ENCODE measurements at places on chromosomes 3 and 15. TPM values are rescaled to one million over a fixed set of nuclear protein-coding genes. Genes with fewer than 3 reads are reported as not detected.

DNA sequence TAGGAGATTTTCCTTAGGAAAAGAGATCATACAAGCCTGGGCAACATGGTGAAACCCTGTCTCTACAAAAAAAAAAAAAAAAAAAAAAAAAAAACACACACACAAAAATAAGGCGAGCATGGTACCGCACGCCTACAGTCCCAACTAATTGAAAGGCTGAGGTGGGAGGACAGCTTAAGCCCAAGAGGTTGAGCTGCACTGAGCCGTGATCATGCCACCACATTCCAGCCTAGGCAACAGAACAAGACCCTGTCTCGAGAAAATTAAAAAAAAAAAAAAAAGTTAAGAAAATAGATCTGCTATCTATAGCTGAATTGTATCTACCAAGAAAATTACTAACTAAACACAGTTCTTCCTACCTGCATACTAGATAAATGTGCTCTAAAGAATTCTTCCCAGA, 7.1 kb downstream of the MSL2 start:
- no peak for DNase-seq

- DNase-seq: no peak
These were observed 23.8 kb downstream of the C3orf20 start for GRCh38 chr3:14698601-14699244.

Gene DOCK3
- 0.80 TPM for total RNA-seq

Gene MBNL1
- total RNA-seq: 61.2 TPM

Gene OR5K2
- total RNA-seq: not detected

Gene AMT
- total RNA-seq: 0.14 TPM

GRCh38 chr3:184275961-184276910, at the start of gene ECE2:
TSS of gene ECE2 (plus strand) at chr3:184276022. CDS start at chr3:184276154, 132 bp downstream.
- DNase-seq: peak; percentile 45

Gene WNT7A
- total RNA-seq: not detected

Gene AMOTL2
- 190 TPM for total RNA-seq

Gene EPHA6
- total RNA-seq: not detected

DNA sequence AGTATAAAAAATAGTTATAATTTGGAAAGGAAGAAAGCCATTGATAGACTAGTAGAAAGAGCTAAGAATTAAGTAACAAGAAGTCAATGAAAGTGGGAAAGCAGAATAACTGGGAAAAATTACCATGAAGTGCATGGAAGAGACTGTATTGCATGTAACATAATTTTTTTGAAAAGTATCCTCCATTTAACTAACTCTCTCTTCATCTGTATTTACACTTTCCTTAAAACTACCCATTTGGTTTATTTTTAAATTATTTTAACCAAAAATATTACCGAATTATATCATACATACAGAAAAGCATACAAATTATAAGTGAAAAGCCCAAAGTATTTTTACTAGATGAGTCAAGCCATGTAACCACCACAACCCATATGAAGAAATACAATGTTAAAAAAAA, 1009.9 kb upstream of the SEMA6D start:
- no peak for DNase-seq

Gene C3orf22
- not detected for total RNA-seq

Gene ITGA11
- total RNA-seq: 11.6 TPM

GRCh38 chr15:79083154-79083553, 7.4 kb downstream of the RASGRF1 start:
- no peak for DNase-seq

Gene EIF1B
- 24.4 TPM for total RNA-seq

- DNase-seq: no peak
These were observed 87.0 kb downstream of the FILIP1L start for GRCh38 chr3:100027321-100027720.

Gene UBAP1L
- 0.24 TPM for total RNA-seq

DNA sequence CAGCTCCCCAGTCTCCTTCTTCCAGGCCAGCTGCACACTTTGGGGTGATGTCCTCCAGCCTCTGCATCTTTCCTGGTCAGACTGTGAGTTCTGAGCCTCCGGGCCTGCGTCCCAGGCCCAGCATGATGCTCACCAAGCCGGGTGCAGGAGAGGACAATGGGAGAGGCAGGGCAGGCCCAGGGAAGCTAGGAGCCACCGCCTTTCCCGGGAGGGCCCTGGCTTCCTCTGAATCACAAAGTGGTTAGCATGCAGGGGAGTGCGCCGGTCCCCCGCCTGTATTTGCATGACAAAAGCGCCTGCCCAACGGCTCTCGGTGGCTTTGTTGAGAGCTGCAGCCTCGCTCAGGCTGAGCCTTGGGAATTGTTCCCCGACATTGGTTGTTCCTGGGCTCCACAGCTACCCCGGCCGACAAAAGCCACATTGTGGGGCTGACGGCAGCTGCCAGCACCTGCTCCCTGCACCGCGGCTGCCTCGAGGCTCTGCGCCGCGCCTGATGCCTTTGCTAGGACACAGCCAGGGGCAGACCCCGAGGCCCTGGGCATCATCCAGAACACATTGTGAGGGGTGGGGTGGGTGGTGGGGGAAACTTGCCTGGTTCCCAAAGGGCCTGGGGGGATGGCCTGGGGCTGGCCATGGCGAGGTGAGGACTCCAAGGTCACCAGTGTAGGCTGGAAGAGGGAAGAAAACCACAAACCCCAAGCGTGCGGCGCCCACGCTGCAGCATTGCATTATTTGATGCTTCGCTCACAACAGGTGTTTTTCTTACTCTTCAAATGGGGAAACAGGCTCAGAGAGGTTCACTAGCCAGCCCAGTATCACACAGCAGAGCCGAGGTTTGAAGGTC, 20.0 kb upstream of the KLF13 start:
- peak; percentile 42 for DNase-seq

Gene CYP1A1
- total RNA-seq: not detected

Gene TUBGCP5
- 26.3 TPM for total RNA-seq

GRCh38 chr3:46484388-46484787, 13.4 kb upstream of the RTP3 start:
- DNase-seq: no peak

DNA sequence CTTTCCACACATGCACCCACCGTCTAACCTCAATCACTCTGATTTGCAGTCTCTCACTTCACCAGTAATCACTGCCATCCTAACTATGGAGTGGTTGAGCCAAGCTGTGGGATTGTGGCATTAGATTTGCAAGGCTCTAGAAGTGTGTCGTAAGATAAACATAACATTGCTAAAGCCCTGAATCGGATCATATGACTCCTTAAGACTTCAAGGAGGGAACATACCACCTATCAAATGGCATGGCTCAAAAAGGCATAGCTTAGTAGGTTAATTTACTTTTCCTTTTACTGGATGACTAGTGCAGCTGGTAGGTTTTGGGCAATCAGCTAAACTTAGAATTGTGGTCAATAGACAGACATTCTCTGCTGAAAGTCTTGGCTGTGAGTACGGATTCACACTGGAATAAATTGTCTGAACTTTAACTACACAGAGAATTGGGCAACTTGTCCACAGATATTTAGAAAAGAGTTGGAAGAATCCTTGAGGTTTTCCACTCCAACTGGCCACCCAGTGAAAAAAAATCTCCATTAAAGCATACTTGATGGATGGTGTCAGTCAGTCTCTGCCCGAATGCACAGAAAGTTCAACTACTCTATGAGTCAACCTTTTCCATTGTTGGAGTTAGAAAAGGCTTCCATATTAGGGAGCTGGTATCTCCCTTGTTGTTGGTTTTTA, 476.7 kb upstream of the CBLB start:
- no peak for DNase-seq

Gene STX19
- not detected for total RNA-seq

DNA sequence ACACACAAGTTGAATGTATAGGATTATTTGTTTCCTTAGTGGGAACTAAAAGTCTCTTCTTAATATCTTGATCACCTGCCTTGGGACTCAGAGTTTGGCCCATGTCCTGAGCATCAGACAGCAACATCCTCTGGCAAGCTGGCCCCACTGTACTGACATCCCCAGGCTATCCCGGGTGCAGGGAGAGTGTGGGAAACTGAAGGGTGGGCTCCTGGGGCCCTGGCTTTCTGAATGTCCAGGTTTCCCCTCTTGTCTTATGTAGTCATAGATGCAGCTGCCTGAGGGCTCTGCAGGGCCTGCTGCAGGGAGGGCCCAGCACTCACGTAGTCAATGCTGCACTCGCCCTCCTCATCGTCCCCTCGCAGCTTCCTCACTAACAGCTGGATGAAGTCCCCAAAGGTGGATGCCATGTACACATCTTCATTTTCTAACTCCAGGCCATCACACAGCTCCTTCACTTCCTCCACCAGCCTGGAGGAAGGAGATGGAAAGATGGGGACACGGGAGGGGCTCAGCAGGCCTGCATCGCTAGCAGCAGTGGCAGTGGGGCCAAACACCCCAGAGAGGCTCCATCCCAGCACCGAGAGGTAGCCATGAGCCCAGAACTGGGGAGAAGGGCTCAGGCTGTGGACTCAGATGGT, 42.8 kb downstream of the ALDH1L1 start:
- no peak for DNase-seq

Gene GOLGA8Q
- not detected for total RNA-seq

Gene CDHR4
- total RNA-seq: not detected

- DNase-seq: no peak
These were observed 40.4 kb downstream of the BHLHE40 start for GRCh38 chr3:5019411-5020241.

DNA sequence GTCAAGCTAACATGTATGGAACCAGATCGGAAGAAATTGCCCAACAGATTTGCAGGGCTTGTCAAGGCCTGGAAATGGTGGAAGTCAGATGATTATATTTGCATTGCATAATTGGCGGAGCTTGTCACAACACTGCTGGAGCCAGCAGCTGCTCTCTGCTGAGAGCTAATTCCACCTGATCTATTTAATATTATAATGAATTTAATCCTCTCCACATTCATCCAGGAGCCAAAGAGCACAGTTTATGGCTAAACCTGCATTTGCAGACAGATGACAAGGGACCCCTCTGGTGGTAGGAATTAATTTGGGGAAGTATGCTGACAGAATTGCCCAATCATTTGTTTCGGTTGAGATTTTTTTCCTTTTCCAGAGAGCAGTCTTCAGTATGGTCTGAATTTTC, 730.2 kb downstream of the TUSC7 start:
- DNase-seq: no peak

DNA sequence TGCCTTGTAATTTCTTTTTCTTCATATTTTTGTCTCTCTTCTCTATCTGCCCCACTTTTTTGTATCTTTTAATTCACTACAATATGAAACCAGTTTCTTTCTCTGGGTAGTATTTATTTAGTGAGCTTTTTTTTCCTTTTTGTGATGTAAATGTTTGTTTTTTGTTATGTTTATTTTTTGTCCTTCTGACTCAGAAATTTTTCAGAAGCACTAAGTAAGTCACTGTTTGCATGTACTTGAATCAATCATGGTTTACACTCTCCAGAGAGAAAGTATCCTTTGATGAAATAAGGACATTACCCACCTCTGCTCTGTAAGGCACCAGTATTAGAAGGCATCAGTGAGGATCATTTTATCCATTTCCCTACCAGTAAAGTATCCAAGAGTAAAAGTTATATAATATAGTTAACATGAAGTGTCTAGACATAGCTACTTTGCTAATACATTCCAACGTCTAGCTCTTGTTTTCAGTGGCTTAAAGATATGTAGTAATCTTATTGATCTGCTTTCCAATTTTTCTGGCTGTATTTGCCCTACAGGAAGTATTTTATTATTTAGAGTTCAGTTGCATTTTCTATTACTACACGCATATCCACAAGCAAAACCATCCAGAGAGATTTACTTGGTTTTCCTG, 25.4 kb downstream of the FILIP1L start:
- no peak for DNase-seq

Gene AGBL1
- not detected for total RNA-seq

Gene ITIH1
- not detected for total RNA-seq

DNA sequence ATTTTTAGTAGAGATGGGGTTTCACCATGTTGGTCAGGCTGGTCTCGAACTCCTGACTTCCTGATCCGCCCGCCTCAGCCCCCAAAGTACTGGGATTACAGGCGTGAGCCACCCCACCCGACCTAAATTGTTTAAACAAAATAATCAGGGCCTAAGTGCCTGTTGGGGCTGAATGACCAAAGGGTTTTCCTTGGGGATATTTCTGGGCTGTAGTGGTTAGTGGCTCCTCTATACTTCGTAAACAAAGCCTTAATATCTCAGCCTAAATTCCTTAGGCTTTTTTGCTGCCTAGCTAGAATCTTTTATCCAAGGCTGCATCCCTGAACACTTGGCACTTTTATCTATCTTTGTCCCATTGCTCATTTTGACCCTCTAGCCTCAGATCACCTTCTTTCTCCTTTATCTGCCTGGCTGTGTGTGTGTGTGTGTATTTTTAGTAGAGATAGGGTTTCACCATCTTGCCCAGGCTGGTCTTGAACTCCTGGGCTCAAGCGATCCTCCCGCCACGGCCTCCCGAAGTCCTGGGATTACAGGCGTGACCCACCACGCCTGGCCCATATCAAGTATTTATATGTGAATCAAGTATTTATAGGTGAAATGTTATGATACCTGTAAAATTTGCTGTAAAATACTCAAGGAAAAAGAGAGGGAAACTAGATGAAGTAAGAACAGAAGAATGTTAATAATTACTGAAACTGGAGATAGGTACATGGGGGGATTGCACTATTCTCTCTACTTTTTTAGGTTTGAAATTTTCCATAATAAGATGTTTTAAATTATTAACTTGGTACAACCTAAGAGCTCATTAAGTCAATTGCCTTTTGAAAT, 1.8 kb downstream of the NUSAP1 start:
- no peak for DNase-seq

Gene ZNF609
- 17.0 TPM for total RNA-seq

Gene CCDC54
- total RNA-seq: not detected

DNA sequence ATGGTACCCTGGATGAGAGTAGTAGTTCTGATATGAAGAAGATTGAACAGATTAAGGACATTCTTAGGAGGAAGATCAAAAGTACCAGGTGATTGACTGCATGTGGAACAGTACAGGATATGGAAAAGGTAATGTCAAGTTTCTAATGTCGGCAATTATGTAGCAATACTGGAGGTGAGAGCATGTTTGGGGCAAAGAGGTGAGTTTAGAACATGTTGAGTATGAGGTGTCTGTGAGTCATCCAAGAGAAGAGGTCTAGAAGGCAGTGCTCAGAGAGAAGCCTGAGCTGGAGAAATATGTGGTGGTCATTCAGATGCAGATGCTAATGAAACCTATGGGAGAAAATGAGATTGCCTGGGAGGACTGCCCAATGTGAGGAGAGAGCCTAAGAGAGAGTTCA, 305.6 kb downstream of the ZBTB20 start:
- DNase-seq: no peak

GRCh38 chr15:68075764-68076385, 21.8 kb downstream of the PIAS1 start:
- DNase-seq: no peak

GRCh38 chr3:15325228-15325627, 7.2 kb downstream of the SH3BP5 start:
- peak; percentile 73 for DNase-seq

Gene TRAIP
- 20.4 TPM for total RNA-seq

DNA sequence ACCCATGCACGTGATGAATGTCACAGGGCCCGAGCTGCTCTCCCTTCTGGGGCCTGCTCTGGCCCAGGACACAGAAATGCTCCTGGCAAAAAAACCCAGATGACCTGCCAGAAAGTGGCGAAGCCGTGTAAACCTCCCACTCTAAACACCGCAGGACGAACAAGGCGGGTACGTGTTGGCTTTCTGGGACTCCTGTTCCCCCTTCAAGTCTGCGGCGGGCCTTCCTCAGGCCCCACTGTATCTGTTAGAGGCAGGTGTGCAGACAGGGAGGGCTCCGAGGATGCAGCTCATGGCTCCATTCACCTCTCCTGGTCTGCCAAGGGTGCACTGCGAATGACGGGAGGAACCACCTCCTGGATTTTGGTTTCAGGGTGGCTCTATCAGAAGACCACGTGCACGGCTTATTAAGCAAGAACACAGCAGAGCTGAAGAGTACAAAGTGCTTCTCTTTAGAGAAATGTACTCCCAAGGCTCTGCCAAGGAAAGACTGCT, 173.8 kb downstream of the ADAMTS17 start:
- DNase-seq: no peak

All from G401 (cell line).